Transverse colon (tissue), 4 donors: ENCODE measurements at places on chromosomes 4 and X. TPM values are rescaled to one million over a fixed set of nuclear protein-coding genes. Genes with fewer than 3 reads are reported as not detected.

DNA sequence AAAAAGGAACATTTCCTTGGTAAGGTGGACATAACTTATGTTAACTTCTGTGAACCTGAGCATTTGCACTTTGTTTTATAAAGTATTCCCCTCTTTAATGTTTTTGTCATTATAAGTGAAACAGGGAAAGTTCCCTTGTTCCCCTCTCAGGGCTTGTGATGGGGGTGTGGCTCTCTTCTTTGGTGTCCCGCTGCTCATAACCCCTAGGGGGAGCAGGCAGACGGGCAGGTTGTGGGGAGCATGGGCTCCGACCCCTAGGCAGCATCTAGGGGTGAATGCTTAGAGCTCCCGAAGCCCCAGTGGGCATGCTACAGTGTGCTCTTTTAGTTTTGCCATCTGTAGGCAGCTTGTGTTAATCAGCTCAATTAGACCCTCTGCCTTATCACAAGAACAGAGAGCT lies 200.4 kb downstream of the DACH2 start:
- DNase-seq: no peak

NDP gene
- not detected for total RNA-seq

GSX2 gene
- not detected for total RNA-seq

DNA sequence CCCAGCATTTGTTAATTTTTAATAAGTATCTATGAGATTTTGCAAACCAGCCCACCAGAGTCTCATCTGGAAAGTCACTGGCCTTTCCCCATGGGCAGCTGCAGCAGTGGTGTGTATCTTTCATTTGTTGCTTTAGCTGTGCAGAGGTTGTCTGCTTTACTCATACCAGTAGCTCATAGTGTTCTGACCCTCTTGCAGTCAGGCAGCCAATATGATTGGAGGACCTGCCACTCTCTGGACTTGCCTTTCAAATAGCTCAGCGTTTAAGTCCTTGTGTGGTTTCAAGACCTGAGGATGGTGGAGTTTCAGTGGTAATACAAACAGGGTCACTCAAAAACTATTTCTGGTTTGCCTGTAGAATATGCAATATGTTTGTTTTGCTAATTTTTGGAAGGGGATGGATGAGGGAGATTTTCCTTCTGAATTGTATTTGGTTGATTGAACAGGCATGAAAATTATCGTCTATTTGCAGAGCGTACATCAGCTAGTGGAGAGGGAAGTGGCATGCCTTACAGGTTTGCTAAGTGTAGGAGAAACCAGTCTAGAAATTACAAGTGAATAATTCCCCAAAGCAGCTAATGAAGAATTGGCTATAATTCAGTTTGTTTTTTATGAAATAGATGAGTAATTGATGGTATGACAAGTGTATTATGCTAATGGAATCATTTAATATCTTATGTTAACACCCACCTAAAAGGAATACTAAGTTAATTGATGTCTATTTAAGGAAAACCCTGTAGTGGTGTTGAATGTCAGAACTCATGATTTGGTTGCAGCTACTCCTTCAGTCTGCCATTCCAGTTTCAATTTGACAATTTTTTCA lies 8.9 kb downstream of the POLA1 start:
- DNase-seq: no peak

GRCh38 chrX:11579636-11580600 lies 85.8 kb downstream of the ARHGAP6 start:
- DNase-seq: no peak

HPGDS gene
- total RNA-seq: 3.5 TPM

- no peak for DNase-seq
Observed at GRCh38 chr4:163901319-163901718, 406.8 kb downstream of the TMA16 start.

DNA sequence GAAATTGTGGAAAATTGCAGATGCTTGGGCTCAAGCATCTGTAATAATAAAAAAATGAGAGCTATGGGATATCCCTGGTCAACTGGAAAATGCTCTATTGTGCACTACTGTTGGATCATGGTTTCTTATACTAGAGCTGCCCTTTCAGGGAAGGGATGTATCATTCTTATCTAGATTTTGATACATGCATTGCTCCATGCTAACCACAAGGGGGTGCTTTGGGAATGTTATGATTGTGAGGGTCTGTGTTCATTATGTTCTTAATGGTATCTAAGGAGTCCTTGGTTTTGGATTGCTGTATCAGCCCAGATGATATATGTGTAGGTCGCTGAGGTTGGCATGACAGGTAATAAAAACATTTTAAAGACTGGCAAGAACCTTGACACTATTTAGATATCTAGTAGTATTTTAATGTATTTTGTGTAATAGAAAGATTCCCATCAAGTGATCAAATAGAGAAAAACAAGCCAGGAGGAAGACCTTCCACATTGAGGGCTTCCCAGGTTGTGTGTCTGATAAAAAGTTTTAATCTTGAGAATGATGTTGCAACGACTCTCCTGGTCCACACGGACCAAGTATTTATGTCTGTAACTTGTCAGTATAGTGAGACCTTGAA lies 49.2 kb upstream of the TLR2 start:
- DNase-seq: no peak

DNA sequence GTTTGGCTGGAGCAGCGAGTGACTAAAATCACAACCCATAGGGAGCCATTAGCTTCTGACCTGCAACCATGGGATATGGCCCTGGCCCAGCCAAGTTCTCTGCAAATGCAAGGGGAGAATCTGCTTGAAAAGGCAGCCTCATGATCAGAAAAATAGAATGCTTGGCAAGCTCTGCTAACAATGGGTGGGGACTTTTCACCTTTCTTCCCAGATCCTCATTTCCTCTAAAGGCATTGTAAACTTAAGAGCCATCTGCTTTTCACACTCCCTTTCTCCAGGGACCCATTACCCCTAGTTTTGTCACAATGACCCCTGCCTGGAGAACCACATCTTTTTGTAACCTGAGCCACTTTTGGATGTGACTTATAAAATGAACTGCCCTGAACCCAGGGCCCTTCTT lies 104.3 kb downstream of the PARM1 start:
- no peak for DNase-seq

POF1B gene
- total RNA-seq: 102 TPM

DNA sequence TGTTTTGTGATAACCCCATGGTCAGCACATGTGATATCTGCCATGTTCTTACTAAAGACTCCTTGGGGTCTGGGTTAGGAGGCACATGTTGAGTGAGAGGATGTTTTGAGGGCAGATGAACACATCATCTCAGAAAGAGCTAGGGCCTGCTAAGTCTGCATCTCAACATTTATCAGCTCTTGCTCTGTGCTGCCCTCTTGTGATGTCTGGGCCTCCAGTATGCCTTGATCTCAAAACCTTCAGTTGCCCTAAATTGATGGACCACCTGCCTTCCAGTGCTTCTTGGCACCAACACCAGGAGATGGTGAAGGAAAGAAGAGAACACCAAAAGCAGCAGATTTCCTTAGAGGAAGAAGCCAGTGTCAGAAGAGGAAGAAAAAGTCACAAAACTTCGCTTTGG lies 22.5 kb downstream of the MID1 start:
- DNase-seq: no peak

GAGE12J gene
- total RNA-seq: not detected

DNA sequence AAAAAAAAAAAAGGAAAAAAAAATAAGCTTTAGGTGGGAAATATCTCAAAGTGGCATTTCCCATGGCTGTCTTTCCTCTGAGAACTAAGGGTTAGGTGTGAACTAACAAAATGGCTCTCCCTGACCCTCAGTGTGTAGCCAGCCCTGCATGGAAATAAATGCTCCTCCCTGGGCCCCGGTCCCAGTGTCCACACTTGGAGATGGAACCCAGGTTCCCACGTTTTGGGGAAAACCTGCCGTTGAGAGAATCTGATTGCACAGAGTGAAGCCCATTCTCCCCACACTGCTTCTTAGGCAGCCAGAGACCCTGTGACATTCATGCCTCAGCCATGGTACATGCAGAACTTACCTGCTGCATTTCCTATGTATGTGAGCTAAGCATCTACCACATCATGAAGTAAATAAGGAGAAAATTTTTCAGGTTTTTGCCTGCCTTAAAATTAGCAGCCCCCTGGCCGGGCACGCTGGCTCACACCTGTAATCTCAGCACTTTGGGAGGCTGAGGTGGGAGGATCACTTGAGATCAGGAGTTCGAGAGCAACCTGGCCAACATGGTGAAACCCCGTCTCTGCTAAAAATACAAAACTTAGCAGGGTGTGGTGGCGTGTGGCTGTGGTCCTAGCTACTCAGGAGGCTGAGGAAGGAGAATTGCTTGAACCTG lies 34.5 kb downstream of the HTT-AS start:
- DNase-seq: no peak

FAM90A26 gene
- not detected for total RNA-seq

- DNase-seq: no peak
Observed at GRCh38 chrX:6614506-6614905, 79.6 kb upstream of the VCX3A start.

DNA sequence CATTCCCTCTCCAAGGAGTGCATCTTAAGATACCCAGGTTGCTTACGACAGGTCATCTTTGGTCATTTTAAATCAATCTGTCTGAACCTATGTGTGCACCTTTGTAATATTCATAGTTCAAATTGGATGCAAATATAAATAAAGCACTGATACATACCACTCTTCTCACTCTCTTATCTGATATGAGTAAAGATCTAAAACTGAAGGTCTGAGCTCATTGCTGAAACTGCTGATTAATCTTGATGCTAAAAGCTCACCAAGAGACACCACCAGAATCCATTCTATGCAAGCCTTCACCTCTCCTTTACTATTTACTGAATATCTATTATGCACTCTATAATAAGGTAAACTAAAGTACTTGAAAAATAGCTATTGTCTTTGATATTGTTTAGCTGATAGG lies 16.6 kb downstream of the HSD17B13 start:
- no peak for DNase-seq

- no peak for DNase-seq
Observed at GRCh38 chr4:176444741-176445140, 125.0 kb downstream of the SPCS3 start.

DNA sequence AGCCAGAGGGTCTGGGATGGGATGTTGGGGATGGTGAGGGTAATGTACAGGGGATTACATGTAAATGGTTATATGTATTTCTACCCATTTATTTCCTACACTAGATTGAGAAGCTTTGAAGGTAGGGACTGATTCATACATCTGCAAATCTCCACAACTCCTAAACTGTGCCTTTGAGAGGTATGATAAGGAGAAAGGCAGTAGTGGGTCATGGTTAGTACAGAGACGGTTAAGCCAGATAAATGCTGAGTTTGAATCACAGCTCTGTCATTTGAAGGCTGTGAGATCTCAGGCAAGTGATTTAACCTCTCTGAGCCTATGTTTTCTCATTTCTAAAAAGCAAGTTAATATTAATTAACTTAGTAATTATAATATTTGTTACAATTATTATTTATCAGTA lies 29.3 kb upstream of the IL21 start:
- DNase-seq: no peak

GRCh38 chr4:64559571-64559970 lies 150.3 kb upstream of the TECRL start:
- DNase-seq: no peak

DNA sequence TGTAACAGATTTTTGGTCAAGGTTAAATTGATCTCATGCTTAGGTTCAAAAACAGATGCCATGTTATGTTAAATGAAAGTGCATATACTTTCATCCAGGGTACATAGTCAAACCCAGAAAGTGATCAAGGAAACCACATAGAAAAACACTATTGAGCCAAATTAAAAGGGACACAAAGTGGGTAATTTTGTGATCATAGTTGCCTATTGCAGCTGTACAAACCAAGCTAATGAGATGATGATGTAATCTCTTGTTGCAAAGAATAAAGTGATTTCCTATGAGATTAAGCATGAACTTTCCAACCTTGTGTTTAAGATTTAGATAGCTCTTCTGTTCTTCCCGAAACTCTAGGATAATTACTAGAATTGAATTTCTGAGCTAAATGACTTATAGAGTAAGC lies 20.2 kb upstream of the LIMCH1 start:
- DNase-seq: no peak

DNA sequence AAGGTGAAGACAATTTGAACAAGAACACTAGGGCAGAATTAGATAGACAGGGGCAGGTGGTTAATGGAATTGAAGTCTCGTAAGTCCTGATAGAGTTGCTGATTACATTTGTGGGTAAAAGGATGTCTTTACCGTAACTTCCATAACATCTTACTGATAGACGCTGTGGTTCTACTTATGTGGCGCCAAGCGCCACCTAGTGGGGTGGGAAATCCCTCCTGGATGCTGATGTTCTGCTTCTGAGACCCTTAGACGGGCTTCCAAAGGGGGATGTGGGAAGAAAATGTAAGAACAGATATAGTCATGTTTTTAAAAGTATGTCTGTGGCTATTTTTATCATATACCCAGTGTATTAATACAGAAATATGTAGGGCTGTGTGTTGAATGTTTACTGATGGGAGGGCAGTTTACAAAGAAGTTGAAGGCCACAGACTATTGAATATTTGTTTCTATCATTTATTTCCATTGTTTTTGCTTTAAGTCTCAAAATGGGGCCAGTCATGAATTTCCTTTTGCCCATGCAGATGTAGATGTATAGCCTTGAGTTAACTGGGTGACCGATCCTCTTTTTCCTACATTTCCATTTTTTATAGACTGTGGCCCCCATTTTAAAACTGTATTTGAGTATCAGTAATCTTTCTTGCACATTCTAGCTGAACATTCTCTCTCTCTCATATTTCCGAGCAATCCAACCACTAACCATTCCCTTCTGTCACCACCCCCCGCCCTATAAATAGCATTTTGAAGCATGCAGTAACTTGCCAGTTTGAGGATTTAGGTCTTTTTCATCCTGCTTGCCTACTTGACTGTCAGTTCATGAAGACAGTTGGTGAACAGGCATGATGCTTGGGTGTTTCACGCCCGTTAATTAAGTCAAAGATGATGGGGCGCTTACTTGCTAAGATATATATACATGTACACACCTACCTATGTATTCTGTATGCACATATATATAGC lies 12.1 kb upstream of the TLR8 start:
- peak; percentile 37 for DNase-seq

PDE6B gene
- not detected for total RNA-seq

- DNase-seq: no peak
Observed at GRCh38 chrX:123408821-123409737, 225.0 kb downstream of the GRIA3 start.

DNA sequence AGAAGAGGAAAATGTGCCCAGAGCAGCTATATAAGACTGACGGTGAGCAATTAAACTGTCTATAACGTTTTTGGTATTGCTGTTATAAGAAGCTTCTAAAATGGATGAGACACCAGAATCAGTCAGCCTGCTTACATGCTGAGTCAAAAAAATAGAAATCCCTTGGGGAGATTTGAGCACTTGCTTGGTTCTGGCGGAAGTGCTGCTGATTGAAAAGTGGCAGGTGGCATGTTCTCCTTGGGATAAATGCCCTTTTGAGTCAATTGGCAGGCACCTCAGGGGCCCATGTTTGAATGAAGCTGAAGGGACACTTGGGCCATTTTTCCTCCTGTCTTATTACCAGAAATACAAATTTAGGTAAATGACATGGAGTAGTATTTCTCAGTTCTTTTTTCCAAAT lies 148.7 kb downstream of the PTCHD1 start:
- DNase-seq: no peak

ETDB gene
- total RNA-seq: not detected

GATA1 gene
- not detected for total RNA-seq

DNA sequence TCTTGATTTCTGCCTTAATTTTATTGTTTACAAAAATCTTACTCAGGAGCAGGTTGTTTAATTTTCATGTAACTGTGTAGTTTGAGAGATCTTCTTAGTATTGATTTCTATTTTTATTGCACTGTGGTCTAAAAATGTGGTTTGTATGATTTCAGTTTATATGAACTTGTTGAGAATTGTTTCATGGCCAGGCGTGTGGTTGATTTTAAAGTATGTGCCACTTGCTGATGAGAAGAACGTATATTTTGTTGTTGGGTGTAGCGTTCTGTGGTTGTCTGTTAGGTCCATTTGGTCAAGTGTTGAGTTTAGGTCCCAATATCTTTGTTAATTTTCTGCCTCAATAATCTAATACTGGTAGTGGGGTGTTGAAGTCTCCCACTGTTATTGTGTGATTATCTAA lies 996.8 kb downstream of the PCDH19 start:
- no peak for DNase-seq
